ENCODE measurements at places on chromosomes 7 and 10.
A peak's percentile ranks its signal among the peaks of the same experiment; 100 is the strongest.

- no peak for DNase-seq
These were observed 41.7 kb downstream of the CACUL1 start for GRCh38 chr10:118712930-118713634.

- no peak for DNase-seq
These were observed 123.8 kb downstream of the AMPH start for GRCh38 chr7:38507384-38507783.

- no peak for DNase-seq
These were observed 155.6 kb downstream of the ANLN start for GRCh38 chr7:36545291-36545690.

GRCh38 chr10:132973903-132974241, 31.5 kb upstream of the CFAP46 start:
- DNase-seq, result no peak

- no peak for DNase-seq
These were observed 3.5 kb downstream of the DGKB start for GRCh38 chr7:14899030-14899429.

DNA sequence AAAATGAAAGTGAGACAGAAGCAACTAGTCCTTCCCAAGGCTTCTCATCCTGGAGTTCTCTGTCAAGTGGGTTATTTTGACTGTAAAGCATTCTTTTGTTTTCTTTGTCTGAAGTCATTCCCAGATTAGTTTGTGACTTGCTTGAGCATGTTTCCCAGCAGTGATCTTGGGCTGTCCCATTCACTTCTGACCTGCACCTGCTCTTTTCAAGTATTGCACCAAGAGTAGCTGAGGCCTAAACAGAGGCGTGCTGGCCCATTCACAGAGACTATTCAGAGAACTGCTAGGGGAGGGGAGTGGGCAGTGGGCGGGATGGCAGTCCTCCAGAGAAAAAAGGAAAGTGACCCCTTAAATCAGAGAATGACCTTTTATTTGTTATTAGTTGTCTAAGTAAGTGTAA, 61.3 kb downstream of the CACNA2D1 start:
- DNase-seq, result no peak

- DNase-seq, result no peak
These were observed 9.3 kb upstream of the HOXA2 start for GRCh38 chr7:27111751-27112277.

- DNase-seq, result no peak
These were observed 60.6 kb upstream of the MSMB start for GRCh38 chr10:46106410-46107255.

DNA sequence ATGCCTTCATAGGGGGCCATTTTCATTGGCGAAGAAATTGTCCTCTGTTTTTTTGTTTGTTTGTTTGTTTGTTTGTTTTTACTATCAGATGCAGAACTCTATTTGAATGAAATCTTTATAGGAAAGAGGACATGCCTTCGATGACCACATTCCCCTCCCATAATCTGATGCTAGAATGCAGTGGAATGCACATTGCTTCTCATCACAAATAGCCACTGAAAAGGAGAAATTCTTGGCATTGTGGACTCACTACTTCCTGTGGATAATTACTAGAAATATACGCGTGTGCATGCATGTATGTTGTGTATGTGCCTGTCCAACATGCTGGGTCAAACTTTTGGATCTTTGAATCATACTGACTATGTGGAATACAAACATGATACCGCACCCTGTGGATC, 70.5 kb upstream of the SFMBT2 start:
- DNase-seq, result no peak

DNA sequence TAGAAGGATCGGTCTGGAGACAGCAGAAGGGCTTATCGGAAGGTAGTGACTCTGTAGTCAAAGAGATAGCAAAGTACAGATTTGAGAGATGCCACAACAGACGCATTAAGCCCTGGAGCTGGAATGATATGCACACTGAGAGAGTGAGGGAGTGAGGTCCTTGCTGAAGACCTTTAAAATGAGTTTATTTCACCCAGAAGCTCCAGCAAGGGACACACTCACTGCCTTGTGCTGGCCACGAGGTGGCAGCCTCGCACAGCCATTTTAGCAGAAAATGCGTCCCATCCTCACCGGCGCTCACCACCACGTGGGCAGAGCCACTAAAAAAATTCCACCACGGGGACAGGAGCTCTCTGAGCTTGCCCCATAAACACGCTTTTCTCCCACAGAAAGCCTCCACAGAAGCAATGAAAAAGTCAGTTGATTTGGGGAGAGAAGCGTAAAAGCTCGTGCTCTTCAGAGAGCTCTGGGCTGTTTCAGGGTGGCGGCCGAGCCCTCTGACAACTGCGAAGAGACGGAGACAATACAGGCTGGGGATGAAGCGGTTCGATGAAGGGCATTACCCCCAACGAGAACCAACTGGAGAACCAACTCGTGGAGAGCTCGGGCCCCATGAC, 163.0 kb upstream of the KLF14 start:
- DNase-seq, result peak; percentile 48

GRCh38 chr10:90319188-90319914, 538.5 kb downstream of the HTR7 start:
- DNase-seq, result no peak

DNA sequence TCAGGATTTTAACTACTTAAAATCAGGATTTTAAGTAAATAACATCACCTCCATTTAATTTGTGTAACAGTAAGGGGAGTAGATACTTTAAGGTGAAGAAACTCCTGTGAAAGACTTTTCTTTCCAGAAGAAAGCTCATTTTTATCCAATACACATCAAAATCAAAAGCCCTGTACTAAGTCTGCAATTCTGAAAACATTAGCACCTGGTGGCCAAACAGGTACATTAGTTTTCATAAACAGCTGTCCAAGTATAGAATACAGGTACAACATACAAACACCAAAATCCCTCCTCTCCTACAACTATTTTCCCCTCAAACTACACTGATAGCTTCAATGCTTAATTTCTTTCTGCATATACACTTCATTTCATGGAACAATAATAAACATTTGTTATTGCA, 22.9 kb downstream of the FAM3C start:
- DNase-seq, result no peak

- no peak for DNase-seq
These were observed 47.5 kb downstream of the FEZF1 start for GRCh38 chr7:122257056-122257455.

GRCh38 chr10:92478536-92478935, 95.4 kb downstream of the IDE start:
- no peak for DNase-seq

- no peak for DNase-seq
These were observed 14.1 kb upstream of the NOC3L start for GRCh38 chr10:94376865-94377264.

DNA sequence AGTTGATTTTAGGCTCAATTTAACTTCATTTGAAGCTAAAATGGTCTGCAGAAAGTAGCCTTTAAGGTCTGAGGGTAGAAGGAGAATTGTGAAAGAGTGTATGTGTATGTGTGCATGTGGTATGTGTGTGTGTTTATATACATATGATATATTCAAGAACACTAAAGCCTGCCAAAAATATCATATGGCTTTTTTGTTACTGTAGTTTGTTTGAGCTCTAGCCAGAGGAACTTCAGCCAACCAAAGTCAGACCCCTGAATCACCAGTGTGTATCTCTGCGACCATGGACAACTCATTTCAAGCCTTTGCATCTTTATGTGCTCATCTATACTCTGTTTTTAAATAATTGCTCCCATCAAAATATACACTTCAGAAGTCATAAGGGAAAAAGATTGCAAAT, 58.4 kb upstream of the HDAC9 start:
- DNase-seq, result no peak

GRCh38 chr7:42479816-42480633, 243.0 kb upstream of the GLI3 start:
- no peak for DNase-seq

GRCh38 chr7:75850235-75850634, 28.6 kb upstream of the RHBDD2 start:
- no peak for DNase-seq

GRCh38 chr10:25328361-25328760, 153.6 kb downstream of the GPR158 start:
- no peak for DNase-seq

DNA sequence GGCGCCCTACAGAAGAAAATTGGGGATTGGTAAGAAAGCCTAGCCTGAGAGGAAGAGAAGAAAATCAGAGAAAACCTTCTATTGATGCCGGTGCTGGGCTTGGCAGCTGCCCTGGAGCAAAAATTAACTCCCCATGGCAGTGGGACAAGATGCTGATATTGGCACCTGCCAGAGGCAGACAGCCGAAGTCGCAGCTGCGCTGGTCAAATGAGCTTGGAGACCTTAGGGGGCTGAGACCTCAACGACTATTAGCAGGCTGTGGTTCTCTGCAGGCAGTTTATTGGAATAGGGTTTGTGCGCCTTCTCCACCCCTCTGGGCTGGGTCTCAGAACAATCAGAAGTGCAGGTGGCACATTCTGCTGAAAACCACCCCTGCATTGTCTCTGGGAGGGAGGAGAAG, 213.7 kb downstream of the GFRA1 start:
- no peak for DNase-seq

- no peak for DNase-seq
These were observed 672.2 kb downstream of the SDK1 start for GRCh38 chr7:3973264-3973663.

DNA sequence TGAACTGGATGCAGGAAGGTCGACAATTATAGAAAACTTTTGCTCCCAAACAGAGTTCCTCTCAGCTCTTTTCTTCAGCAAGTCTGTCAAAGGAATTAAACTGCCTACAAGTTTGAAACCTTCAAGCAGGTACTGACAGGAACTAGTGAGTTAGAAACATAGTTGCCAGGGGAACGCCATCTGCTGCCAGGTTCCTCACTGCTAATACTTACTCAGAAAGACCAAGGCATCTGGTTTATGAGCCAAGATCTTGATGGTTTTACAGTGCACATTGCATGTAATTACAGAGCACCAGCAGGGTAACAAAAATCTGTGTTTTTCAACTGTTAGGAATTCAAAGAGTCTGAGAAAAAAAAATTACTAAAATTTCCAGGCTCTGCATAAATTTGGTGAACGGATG, 300.0 kb upstream of the NRG3 start:
- DNase-seq, result no peak

GRCh38 chr7:92547579-92547978, 19.0 kb downstream of the RBM48 start:
- no peak for DNase-seq

- no peak for DNase-seq
These were observed 106.6 kb downstream of the EXOC4 start for GRCh38 chr7:133359449-133359848.

DNA sequence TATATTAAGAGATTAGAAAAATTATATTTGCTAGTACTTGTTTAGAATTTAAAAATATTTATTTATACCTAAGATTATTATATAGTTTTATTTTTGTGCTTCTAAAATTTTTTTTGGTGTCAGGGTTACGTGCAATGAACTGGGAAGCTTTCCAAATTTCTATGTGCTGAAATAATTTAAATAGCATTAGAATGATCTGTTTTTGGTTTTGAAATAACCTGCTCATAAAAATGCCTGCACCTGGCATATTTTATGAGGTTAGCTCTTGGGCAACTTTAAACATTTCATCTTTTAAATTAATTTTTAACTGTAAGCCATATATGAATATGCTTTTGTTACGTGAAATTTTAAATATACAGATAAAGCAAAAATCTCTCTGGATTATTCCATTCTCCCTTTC, 482.5 kb downstream of the GLRX3 start:
- DNase-seq, result no peak

- DNase-seq, result no peak
These were observed 694.4 kb downstream of the AUTS2 start for GRCh38 chr7:70292716-70293115.

- no peak for DNase-seq
These were observed 100.9 kb downstream of the LHPP start for GRCh38 chr10:124562425-124563060.

DNA sequence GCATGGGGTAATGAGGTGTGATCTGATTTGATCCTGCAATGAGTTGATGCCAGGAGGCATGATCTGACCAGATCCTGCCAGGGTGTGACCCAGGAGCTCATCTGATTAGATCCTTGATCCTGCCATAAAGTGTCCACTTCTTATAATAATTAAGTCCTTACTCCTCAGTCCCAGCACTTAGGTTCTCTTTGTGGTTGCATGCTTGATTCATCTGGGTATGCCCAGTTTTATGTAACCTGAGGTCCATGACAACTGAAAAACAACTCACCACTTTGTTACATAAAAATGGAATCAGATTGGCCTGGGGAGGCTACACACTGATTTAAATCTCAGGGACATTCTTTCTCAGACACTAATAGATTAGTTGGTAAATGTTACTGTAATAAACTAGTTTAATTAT, 19.1 kb downstream of the ACADSB start:
- no peak for DNase-seq

- no peak for DNase-seq
These were observed 19.5 kb upstream of the DLG5 start for GRCh38 chr10:77946084-77946483.

- DNase-seq, result no peak
These were observed 303.0 kb downstream of the ELMO1 start for GRCh38 chr7:37145682-37146081.

DNA sequence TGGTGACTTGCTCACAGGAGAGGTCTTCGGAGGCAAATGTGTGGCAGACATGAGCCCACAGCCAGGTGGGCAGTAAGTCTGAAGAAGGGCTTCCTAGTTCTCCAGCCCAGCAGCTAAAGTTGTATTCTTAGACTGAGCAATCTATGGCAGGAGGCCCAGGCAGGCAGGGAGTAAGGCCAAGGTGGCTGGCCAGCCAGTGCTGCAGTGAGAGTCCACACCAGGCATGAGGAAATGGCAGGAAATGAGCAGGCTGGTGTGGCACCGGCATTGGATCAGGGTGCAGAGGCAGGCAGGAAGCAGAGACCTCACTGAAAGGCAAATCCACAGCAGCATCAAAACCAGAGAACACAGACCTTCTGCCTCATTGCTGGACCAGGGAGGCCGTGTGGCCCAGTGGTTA, 84.6 kb upstream of the PDE1C start:
- DNase-seq, result no peak

DNA sequence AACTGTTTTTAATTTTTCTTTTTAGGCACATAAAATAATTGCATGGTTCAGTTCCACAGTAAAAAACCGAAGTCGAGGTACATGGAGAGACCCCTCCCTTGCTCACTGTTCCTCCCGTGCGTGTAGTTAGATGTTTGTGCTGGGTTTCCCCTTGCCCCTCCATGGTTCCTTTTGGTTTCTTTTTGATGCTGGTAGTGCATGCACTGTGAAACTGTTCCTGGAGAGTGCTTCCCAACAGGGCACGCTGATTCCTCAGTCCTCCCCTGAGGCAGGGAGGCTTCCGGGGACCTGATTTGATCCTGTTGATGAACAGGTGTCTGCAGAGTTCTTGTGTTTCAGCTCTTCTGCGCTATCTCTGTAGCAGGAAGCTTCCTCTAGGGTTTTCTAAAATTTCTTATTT, 69.5 kb downstream of the ADCY1 start:
- DNase-seq, result no peak

- no peak for DNase-seq
These were observed 90.5 kb downstream of the PLXNA4 start for GRCh38 chr7:132485600-132486273.

GRCh38 chr10:109773288-109774120, 149.8 kb downstream of the XPNPEP1 start:
- DNase-seq, result no peak

Data from activated T-helper 1 cell treated with Interleukin-2 at 50 U/mL for 16 hours (primary cell).